ENCODE measurements at places on chromosomes 3 and 15.

DNA sequence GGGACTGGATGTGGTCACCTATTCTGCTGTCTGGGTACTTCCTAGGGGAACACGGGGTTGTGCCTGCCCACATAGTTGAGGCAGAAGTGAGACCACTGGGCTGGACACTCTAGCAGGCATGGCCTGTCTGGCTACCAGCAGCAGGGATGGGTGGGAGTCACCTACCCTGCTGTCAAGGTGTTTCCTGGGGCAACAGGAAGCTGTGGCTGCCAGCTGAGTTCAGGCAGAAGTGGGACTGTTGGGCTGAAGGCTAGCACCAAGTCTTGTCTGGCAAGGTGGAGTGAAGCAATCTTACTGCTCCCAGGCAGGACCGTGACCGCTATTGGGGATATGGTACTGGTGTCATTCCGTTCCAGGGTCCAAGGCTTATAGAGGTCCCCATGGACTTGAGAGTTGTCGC is 20.3 kb upstream of the ZDHHC23 start:
- no peak for DNase-seq

- peak; percentile 72 for DNase-seq
Measured at GRCh38 chr3:187012609-187013051, 82.3 kb downstream of the ST6GAL1 start.

DNA sequence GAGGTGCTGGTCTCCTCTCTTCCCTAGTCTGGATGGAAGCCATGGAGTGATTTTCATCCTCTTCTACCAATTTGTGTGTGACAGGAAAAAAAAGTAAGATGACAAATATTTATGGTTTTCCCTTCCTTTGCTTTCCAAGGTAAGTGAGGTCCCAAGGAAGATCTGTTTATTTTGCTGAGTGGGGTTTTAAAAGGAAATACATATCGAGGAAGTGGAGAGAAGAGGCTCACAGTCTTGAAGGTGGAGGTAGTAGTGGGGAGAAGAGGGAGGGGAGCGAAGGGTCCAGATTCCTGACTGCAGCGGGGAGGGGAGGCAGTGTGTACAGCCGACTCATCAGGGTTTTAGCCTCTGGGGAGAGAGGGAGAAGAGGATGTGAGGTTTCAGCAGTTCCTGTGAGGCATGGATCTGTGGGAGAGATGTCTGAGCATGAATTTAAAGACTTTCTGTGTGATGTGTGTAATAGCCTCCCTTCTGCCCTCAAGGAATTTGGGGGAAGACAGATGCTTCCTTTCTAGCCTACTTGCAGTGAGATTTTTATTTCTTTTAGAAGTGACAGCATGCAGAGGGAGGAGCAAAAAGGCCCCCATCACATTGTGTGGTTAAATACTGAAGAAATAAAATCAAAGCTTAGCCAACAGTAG is 272.4 kb downstream of the THRB start:
- no peak for DNase-seq

DNA sequence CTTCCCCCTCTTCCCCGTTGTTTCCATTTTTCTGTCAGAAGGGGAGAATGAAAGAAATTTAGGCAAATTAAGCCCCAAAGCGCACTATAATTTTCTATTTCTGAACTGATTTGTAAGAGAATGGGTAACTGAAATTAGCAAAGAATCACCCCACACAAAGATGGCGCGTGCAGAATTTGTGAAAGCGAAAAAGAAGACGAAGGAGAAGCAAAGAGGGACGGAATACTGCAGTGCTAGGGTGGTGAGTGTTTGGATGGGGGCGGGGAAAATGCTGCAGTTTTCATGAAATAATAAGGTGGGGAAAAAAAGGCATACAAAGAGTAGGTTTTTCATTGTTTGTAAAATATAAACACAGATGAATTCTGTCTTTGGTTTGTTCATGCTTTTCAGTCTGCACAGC is 4.6 kb upstream of the CTNNB1 start:
- DNase-seq, result no peak

- DNase-seq, result no peak
Measured at GRCh38 chr3:138824114-138824506, 10.6 kb downstream of the PIK3CB start.

- no peak for DNase-seq
Measured at GRCh38 chr3:193944518-193944884, 191.4 kb upstream of the HES1 start.

- DNase-seq, result no peak
Measured at GRCh38 chr3:107268469-107268868, 108.8 kb upstream of the CCDC54 start.

DNA sequence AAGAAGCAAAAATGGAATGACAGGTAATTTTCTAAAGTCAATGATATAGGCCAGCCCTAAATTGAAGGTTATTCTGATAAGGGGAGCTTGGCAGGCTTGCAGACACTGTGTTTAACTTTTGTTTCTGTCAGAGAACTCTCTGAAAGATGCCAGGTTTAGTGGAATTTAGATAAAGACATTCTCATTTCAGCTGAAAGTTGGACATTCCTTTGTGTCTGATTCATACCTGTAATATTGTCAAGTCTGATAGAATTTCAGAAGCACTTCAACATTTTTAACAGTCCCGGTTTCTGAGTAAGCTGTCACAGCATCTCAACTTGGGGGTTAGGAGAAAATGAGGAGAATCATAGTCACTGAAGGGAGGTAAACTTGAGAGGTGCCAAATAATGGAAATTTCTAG is 84.0 kb downstream of the DIPK2A start:
- DNase-seq, result no peak

DNA sequence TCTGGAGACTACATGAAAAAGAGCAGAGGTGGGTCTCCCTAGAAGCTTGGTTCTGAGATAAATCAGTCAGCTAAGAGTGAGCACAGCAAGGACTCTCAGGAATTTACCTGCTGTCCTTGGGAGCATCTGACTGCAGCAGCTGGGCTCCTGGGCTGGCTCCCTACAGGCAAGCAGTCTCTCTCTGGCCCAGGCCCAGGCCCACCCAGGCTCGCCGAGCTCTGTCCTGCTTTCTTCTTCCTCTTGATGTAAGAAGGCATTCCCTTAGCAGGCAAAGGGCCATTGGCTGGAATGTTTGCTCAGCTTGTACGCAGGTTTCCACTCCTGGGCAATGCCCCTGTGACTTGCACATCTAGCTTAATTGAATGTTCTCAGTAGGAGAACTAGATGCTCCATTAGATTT is 4.3 kb upstream of the RBP2 start:
- no peak for DNase-seq

DNA sequence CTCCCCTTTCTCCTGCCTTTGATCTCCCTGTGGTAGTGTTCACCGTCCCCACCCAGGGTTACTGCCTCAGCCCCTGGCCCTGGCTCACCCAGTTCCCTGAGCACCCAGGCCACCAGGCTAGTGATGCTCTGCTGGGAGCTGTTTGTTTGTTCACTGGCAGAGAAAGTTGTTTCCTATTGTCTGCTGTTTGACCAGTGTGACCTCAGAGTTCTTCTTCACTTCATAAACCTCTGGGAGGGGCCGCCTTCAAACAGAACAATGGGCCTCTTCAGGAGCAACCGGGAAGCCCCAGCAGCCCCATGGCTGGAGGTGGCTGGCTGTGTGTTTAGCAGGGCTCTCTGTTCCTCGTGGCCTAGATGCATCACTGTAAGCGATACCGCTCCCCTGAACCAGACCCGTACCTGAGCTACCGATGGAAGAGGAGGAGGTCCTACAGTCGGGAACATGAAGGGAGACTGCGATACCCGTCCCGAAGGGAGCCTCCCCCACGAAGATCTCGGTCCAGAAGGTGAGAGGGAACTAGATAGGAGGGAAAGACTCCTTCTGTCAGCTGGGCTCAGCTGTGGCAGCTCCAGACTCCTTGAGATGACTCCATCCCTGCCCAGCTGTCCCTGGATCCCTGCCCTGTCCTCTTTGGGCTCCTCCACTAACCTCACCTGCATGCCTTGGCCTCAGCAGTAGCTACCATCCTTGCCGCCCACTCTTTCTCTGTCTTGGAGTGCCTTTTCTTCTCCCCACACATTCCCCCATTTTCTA is 3.4 kb downstream of the CLK3 start:
- no peak for DNase-seq

DNA sequence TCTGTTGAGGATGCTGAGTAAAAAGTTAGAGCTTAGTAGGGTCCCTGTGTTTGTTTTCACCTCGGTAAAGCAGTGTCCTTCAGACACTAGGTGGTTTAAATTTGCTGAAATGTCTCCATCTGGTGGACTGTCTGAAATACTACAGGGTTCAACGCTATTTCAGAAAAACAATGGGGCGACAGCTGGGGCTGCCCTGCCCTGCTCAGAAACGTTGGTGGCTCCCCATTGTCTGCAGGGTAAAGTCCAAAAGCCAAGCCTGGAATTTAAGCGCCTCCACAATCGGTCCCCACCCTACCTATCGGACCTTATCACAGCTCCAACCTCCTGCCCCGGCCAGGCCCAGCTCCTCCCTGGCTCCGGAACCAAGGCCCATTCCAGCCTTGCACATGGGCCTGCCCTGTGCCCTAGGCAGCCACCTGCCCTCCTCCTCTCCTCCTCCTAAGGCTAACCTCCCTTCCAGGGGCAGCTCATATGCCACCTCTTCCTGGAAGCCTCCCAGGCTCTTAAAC is 4.3 kb upstream of the TSEN2 start:
- peak; percentile 67 for DNase-seq

GRCh38 chr15:101451266-101451799 is 38.2 kb downstream of the PCSK6 start:
- peak; percentile 13 for DNase-seq

DNA sequence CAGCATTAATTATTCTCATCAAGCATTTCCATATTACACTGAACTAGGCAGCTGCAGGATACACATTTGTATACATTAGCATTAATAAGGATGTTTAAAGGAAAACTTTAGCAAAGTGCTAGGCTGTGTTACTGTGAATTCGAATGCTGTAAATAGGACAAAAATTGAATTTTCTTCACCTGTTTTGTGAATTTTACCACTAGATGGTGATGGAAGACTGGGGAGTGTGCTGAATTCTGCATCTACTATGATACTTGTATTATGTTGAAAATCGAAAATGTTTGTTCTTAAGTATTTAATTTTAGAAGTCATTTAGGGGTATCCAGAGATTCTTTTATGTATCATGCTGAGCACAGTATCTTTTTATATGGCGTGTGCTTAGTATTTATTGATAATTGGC is 12.3 kb upstream of the P2RY14 start:
- DNase-seq, result peak; percentile 48

GRCh38 chr15:80837006-80837405 is 57.8 kb downstream of the CEMIP start:
- DNase-seq, result no peak

GRCh38 chr3:136856665-136857064 is 5.3 kb upstream of the NCK1 start:
- peak; percentile 62 for DNase-seq

DNA sequence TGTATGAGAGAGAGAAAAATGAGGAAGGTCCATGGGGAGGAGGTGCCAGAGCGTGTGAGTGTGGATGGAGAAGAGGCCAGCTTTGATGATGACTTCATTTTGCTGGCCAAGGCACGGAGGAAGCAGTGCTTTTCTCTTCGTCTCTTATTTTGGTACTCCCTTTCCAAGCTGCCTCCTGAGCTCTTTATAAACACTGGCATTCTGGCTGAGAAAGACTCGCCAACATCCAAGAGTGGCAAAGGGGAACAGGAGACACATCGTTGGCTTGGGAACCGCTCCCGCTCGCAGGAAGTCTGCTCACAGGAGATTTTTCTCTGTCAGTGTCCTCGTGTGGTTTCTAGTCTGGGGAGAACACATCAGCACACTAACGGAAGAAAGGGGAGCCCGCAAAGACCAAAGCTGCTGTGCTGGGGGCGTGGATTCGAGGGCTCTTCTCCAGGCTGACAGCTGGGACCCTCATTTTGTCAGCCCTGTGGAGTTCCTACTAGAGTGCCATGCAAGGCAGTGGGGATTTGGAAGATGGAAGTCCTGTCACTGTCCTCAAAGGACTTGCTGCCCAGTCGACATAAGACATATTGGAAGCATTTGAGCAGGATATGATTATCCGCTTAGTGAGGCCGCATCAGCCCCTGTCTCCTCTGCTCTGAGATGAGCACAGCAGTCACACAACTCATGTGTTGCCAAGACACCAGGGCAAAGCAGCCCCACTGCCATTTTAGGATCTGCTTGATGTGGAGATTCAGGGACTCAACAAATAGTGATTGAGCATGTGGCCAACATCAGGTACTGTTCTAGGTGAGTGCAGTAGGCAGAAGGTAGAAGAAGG is 8.0 kb upstream of the SEMA4B start:
- peak; percentile 64 for DNase-seq

GRCh38 chr3:187946163-187946691 is 201.0 kb upstream of the BCL6 start:
- no peak for DNase-seq

- DNase-seq, result peak; percentile 75
Measured at GRCh38 chr3:48989796-48990635, at the start of gene P4HTM. Gene P4HTM (plus strand): TSS chr3:48990241. CDS start chr3:48990257, 16 bp downstream.

GRCh38 chr3:140920029-140920428 is 21.6 kb upstream of the SLC25A36 start:
- DNase-seq, result no peak

- no peak for DNase-seq
Measured at GRCh38 chr3:133931084-133931483, 35.4 kb upstream of the RAB6B start.

DNA sequence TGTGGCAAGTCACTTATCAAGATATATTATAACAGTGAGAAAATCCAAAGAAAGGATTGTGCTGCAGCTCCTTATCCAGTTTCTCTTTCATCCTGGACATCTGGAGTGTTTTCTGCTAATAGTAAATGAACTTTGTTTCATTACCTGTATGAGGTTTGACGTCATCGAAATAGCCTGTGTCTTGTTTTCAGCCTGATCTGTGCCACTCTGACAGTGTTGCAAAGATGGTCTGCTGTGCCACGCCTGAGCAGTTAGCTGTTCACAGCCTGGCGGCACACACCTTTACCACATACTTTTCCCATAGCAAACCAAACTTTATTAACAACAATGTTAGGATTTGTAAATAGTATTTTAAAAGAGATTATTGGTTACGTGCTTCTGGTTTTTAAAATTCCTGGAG is 34.0 kb downstream of the YEATS2 start:
- no peak for DNase-seq

DNA sequence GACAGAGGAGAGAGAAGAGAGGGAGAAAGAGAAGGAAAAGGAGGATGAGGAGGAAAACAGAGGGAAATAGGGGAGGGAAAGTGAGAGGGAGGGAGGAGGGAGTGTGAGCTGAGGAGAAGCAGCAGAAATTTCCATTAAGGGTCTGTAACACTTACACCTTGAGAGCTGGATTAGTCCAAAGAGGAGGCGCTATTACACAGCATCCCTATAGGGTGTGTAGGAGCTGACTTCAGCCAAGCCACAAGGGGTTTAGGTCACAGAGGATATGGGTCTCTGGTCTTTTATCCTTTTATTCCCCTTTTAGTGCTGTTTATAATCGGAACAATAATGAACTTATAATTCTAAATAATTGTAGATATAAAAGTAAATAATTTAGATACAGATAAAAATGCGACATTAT is 230.4 kb downstream of the GABRG3 start:
- no peak for DNase-seq

Measured in suppressor macrophage treated with lipopolysaccharide for 4 hours (primary cell).